ENCODE measurements at places on chromosomes 2 and 18. TPM values are rescaled to one million over a fixed set of nuclear protein-coding genes. Genes with fewer than 3 reads are reported as not detected.

The DNMT3A gene
- 36.3 TPM for total RNA-seq

DNA sequence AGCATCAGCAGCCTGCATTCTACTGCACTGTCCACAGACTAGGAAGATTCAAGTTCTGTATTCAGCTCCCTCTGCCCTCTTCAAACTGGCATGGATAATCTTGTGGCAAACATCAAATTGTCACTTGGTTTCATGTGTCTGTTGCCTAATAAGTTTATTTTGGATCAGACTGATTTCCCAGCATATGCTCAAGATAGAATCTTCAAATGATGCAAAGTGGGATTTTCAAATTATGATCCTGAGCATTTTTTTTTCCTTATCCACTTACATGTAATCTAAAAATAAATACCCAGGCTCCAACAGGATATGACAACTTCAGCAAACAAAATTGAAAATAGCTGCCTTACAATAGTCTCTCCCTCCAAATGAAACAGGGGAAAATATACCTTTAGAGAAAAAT is 160.9 kb upstream of the VRK2 start:
- no peak for DNase-seq

- DNase-seq: no peak
Measured at GRCh38 chr2:118386641-118387302, 298.5 kb downstream of the INSIG2 start.

- DNase-seq: no peak
Measured at GRCh38 chr2:168075446-168075845, 171.9 kb downstream of the STK39 start.

GRCh38 chr2:121710470-121711170 is 26.1 kb downstream of the NIFK start:
- no peak for DNase-seq

- peak; percentile 77 for DNase-seq
Measured at GRCh38 chr18:75915941-75916623, 488.6 kb upstream of the SMIM21 start.

DNA sequence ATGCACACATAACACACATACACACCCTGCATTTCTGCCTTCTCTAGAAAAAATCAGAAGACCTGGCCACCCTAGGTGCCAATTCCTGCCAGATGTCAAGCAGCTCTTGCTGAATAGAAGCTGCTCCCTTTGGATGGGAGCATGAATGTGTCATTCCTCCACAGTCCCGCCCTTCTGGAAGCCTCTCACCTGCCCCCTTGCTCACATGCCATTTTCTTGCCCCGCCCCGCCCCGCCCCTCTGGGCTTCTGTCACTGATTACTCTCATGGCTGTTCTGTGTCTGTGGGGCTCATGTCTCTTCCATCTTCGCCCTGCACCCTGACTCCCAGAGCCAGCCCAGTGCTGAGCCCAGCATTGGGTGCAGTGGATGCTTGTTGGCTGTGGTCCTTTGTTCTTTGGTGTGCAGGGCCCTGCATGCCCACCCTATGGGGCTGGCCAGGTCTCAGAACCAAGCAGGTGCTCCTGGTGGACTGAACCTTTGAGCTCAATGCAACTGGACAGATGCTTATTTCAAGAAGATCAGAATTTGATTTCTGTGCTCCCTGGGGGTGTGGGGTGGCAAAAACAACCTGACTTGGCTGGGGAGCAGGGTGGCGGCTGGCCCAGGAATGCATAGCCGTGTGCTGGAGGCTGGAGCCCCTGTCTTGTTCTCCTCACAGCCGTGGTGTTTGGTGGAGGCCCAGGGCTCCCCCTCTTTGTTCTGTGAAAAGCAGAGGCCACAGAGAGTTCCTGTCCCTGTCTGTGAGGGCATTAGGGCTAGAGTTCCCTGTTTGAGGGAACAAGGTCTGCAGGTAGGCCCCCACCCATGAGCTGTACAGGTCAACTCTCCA is 140.6 kb upstream of the GLI2 start:
- no peak for DNase-seq

DNA sequence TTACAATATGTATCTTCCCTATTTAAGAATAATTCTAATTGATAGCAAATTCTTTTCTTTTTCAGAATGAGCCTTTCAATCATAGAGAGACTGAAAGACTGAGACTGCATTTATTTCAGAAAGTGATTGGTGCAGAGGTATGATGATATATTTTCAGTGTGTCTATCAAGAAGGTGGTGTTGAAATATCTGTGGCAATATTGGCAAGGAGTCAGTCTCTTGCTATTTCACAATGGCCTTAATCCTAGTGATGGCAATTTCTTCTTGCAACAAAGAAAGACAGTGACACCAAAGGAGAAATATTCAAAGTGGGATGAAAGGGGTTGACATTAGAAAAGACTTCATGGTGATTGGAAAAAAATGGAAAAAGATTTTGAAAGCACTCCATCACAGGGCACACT is 21.7 kb upstream of the ZBTB14 start:
- DNase-seq: no peak

All from testis (tissue), 5 donors.